ENCODE measurements at places on chromosomes 5 and 9.

- no peak for DNase-seq
Observed at GRCh38 chr5:62460578-62460983, 48.0 kb downstream of the IPO11 start.

DNA sequence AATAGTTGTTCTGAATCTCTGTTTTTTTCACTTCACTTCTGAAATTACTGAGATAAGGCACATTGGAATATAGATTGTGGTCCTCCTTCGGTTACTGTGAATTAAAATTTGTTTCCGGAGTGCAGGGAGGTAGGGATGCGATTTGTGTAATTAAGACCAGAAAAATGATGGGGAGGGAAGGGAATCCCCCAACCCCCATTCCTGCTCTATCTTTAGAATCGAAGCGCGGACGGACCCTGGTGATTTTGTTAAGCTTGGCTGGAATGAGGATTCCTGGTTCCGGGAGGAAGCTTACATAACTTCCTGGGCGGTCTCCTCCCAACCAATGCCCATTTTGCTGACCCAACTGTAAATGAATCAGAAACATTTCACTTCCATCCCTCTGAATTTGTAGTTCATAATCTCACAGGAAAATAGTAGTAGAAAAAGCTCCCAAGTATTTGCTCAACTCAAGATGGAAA is 220.1 kb upstream of the MSX2 start:
- DNase-seq = no peak

GRCh38 chr9:123411636-123412035 is 55.6 kb downstream of the CRB2 start:
- DNase-seq = no peak

DNA sequence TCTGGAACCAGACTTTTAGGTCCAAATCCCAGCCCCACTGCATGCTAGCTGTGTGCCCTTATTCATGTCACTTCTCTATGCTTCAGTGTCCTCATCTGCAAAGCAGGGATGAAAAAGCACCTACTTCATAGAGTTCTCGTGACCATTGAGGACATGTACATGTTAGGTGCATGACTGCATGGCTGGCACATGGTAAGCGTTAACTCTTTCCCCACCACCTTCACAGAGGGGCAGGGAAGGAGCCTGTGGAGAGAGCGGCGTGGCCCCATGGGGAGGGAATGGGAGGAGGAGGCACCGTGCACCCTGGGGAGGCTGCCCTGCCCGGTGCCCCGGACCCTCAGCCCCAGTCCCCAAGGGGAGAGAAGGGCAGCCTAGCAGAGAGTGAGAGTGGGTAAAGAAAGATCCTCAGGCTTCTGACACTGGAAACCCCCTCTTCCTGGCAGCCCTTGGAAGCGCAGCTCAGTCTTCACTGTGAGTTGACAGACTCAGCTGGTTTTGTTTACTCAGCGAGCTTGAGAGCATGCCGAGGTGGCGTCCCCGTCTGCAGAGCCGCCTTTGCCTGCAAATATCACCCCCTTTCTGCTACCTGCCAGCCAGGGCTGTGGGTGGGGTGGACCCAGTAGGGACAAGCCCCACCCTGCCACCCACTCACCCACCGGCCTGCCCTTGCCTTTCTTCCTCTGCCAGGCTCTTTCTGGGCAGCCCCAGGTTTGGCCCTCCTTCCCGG is 10.6 kb upstream of the ANGPTL2 start:
- DNase-seq = no peak

DNA sequence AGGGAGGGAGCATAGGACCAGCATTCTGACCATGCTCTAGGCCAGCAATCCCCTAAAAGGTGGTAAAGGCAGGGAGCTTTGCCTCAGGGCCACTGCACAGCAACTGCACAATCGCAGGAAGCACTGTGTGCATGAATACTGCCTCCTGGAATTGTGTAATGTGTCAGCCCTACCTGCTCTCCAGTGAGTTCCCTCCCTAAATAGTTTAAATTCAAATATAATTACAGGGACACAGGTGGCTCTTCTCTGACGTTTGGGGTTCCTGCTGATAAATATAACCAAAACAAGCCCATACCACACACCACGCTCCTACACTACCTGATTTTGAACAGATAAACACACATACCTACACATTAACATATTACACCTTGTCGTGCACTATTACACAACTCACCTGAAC is 9.0 kb downstream of the BAG1 start:
- DNase-seq = no peak

DNA sequence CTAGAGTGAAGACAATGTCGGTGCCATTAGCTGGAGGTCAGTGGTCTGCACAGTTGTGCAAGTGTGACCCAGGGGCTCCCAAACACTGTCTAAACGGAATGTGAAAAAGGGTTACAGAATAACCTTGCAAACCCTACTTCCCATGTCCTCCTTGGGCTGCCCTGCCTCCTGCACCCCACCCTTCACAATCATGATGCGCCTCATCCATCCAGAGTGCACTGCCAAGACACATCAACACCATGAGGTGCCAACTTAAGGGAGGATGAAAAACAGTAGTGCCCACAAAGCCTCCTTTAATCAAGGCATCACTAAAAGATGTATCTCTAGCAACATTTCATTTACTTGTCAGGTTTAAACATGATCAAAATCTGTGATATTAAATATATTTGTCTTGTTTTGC is 87.1 kb downstream of the SETX start:
- DNase-seq = no peak

GRCh38 chr9:134949681-134950385 is 32.1 kb upstream of the FCN1 start:
- no peak for DNase-seq

- DNase-seq = no peak
Observed at GRCh38 chr5:40746703-40747102, 9.1 kb downstream of the TTC33 start.

- no peak for DNase-seq
Observed at GRCh38 chr5:159198063-159199036, 11.0 kb downstream of the RNF145 start.

DNA sequence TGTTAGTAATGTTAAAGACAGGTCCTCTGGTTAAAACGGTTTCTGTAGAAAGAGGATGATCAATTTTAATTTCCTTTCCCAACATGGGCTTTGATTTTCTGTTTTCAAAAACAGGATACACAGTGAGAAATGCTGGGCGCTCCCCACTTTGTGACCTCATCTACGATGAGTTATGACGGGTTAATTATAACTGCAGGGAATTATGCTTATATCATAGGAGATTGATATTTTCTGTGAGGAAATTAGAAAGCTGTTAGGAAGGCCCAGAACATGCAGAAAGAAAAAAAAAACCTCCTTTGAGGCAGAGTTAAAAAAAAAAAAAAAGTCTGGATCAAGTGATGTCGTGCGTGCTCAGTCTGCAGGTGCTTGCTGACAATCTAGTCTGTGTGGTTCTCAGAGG is 176.8 kb upstream of the OTULINL start:
- no peak for DNase-seq

- no peak for DNase-seq
Observed at GRCh38 chr5:138568061-138568824, 7.0 kb downstream of the HSPA9 start.

DNA sequence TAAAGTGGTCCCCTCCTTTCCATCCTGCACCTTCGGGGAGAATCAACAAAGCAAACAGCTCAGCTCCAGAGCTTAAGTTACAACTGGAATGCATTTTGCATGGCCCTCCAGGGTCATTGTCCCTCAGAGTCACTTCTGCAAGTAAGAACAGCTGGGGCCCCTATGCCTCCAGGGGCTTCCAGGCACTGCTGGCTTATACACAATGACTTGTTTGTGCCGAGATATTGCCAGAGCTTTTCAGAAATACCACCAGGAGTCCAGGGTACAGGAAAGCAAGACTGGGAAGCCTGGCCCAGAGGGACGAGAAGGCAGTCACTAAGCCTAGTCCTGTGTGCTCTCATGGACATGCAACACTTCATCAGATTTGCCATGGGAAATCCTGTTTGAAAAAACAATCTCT is 11.3 kb downstream of the FRMD3 start:
- DNase-seq = no peak

DNA sequence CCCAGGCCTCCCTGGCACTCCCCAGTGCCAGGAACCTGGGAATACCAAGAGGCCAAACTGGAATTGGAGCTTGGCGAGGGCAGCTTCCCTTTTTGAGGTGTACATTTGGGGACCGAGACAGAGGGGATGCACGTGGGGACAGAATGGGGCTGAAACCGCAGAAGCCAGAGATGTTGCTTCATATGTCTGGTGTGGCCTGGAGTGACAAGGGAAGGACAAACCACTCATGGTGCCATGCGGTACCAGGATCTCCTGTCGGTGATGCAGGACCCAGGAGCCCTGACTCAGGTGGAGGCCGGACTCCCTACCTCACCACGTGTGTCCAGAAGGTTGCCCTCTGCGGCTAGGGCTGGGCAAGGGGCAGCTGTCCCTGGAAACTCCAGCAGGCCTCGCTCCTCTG is 4.0 kb upstream of the CSF2 start:
- DNase-seq = no peak

GRCh38 chr5:91145333-91145620 is 237.8 kb downstream of the ARRDC3 start:
- DNase-seq = no peak

DNA sequence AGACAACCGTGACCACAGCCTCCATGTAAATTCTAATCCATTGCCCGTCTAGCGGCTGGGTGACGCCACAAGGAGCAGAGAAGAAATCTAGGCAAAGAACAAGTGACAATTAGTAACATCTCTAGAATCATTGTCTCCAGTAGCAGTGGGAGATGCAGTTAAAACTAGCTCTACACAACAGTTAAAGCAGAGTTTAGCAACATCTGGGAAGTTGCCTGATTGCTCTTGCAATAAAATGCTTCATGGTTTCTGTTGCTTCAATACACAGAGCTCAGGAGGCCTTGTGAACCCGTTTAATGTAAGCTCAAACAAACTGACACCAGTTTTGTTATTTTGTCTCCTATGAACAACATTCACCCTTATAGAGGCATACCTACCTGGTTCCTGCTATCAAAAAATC is 369.8 kb upstream of the PDE4D start:
- no peak for DNase-seq

- DNase-seq = no peak
Observed at GRCh38 chr5:104932431-104932830, 1369.8 kb upstream of the NUDT12 start.

DNA sequence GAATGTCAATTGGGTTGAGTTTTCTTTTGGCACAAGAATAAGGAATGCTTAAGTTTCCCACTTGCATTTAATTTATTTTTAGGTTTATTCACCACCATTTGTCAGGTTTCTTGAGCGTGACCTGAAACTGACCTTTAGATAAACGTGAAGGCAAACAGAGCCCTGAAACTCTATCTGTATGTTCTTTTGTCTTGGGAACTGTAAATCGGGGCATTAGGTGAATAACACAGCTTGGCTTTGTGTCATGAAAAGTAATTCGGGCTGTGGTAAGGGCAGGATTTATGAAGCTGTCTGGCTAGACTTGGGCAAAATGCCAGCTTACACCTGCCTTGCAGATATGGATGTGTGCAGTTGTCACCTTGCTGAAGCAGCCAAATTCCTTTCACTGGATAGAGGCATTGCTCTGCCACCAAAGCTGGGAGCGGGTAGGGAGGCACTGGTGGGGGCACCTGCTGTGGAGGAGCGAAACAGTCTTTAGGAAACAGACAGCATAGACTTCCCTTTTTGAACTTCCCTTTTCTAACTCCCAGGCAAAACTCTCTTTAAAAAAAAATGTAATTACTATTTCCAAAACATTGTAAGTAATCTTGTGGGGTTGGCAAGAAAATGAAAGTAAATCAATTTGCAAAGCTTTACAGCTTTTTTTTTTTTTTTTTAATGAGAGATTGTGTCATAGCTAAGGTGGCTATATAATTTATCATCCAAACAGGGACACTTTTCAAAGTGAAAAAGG is 545.2 kb downstream of the CSNK1G3 start:
- DNase-seq = no peak

DNA sequence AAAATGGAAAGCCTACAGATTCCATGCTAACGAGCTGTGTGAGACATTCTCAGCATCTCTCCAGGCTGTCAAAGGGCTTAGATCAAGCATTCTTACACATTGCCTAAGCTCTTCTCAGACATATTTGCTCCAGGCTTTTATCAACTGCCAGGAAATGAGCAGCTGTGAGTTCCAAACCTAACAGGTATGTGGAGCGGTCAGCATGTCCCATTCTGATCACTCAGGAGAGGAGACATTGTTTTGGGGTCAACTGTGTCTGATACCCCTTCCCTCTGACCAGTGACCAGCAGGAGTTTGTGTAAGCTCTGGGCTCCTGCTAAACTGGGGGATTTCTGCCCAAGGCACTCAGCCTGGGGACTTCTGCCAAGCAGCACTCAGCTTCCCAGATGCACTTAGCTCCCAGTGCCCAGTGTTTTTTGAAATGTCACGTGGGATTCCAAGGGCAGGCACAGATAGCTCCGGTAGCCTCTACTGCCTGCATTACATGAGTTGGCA is 229.1 kb downstream of the SEC61B start:
- DNase-seq = no peak

- DNase-seq = no peak
Observed at GRCh38 chr9:96892131-96892530, 36.5 kb upstream of the NUTM2G start.

DNA sequence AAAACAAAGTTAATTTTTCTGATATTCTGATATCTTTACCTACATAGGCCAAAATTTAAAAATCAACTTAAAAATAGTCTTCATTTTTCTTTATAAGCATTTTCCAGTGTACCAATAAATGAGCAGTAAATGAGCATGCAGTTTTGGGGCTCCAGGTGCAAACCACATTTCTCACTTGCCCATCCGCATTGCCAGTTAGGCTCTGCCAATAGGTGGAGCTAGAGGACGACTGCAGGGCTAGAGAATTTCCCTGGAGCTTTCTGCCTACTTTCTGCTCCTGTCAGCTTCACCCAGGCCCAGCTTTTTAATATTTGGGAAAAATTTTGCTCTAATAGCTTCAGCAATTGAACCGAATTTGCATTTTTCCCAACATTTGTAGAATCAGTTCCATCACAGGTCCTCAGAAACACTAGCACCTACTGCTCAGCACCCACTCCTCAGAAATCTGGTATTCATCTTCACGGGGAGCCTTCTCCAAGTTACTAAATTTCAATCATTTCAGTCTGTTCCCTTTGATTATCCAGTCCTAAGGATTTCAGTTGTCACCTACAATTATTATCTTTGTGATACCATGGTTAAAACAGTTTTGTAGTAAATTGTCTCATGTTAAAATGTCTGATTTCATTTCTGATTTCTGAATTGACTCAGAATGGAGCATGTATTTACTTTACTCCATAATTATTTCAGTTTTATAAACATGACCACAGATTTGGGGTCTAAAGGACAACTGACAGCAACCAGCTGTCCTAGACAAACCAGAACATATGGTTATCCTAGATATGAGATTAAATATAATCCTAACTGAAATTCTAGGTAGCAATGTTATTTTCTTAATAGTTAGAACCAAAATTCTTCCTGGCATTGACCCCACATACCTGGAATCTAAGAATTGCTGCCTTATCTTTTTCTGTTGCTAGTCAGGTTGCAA is 104.6 kb upstream of the FAM174A start:
- peak; percentile 54 for DNase-seq

- DNase-seq = no peak
Observed at GRCh38 chr9:111094958-111095357, 56.7 kb upstream of the LPAR1 start.

DNA sequence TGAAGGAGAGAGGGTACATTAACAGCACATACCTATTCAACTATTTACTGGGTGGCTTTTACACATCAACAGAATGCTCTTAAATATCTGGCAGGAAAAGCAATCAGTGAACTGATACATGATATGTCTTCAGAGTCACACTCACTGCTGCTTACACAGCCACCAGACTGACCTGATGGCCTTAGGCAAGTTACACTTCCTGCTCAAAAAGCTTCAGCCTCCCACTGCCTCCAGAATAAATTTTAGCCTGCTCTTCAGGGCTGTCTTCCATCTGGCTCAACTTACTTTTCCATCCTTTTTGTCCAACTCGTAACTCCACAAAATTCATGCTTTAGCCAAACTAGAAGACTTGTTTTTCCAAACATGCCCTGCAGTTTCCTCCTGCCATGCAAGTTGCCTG is 10.7 kb downstream of the LOX start:
- DNase-seq = no peak
